ENCODE measurements at places on chromosomes 1 and 21.

DNA sequence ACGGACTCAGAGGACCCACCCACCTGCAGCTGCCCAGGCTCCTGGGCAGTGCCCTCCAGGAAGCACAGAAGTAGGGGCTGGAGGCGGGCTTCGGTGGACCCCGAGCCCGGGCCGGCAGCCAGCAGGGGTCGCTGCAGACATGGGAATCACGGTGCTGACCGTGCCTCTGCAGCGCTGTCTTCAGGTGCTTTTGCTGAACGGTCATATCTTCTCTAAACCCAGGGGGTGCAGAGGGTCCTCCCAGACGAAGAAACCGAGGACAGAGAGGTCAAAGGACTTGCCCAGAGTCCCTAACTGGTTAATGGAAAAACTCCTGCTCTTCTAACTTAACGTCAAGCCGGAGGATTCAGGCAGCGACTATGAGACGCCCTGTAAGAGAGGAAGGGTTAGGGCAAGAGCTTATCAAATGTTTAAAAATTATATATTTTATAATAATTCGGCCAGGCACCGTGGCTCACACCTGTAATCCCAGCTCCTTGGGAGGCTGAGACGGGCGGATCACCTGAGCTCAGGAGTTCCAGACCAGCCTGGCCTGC, 21.5 kb upstream of the LEFTY2 start:
- peak; percentile 32 for DNase-seq

GRCh38 chr1:166066107-166066506, 100.7 kb downstream of the FAM78B start:
- DNase-seq = no peak

DNA sequence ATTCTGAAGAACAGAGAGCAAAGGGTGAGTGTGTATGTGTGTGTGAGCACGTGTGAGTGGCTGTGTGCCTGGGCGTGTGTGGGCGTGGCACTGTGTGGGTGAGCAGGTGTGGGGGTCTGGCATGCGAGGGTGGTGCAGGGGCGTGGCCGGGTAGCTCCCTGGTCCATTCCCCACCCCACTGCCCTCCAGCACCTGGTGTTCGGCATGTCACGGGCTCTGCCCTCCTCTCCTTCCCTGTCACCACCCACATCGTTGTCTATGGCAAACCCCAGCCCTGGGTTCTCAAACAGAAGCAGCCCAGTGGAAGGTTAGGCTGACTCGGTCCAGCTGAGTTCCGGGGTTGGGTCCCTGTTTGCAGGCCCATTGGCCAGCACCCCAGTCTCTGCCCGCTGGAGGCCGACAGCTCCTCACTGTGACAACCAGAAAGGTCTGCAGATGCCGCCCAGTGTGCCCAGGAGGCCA, 39.8 kb downstream of the UBE2G2 start:
- DNase-seq = no peak

- no peak for DNase-seq
These were observed 31.0 kb downstream of the UMODL1 start for GRCh38 chr21:42102076-42102475.

DNA sequence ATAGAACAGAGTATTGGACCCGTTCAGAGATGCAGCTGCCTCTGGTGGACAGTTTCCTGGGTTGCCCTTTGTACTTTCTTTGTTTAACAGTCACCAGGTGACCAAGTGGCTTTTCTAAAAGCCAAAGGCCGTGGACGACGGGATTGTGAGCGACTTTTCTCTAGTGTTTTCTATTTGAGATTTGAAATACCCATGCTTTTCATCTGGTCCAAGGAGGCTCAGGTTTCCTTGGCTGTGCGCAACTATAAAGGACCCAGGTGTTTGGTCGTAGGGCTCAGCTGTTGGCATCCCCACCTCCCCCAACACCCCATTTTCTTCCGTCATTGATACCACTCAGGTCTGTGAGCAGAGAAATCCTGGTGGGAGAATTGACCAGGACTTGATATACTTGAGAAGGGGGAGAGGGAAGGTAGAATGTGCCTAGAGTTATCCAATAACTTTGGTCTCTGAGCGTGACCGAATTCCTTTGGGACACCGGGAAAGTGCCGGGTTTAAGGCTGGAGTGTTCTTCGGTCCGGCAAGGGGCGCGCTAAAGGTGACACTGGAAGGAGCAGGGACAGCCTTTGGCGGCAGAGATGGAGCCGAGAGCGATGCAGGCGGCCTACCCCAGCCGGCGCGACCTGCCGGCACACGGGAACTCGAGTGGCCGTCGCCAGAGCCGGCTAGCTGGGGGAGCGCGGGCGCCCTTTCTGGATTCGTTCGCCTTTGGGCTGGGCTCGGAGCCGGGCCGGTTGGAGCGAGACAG, 83.4 kb upstream of the BMP8A start:
- DNase-seq = no peak

- DNase-seq = no peak
These were observed 141.0 kb upstream of the TNR start for GRCh38 chr1:175884369-175884768.

DNA sequence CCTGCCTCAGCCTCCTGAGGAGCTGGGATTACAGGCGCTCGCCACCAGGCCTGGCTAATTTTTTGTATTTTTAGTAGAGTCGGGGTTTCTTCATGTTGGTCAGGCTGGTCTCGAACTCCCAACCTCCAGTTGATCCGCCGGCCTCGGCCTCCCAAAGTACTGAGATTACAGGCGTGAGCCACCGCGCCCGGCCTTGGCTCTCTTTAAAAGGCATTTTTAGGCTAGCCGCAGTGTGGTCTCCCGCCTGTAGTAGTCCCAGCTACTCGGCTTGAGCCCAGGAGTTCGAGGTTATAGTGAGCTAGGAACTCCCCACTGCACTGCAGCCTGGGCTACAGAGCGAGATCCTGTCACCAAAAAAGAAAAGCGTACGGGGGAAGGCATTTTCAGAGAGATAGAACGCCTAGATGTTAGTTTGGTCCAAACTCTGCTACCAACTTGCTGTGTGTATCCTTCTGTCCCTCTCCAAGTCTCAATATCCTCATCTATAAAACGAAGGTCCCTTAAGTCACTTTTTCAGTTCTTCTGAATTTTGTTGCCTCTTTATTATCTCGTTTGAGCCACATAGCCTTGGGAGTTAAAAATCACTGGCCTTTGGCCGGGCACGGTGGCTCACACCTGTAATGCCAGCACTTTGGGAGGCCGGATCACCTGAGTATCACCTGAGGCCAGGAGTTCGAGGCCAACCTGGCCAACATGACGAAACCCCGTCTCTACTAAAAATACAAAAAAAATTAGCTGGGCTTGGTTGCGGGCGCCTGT, 734 bp downstream of the MED18 start:
- DNase-seq = peak; percentile 42

DNA sequence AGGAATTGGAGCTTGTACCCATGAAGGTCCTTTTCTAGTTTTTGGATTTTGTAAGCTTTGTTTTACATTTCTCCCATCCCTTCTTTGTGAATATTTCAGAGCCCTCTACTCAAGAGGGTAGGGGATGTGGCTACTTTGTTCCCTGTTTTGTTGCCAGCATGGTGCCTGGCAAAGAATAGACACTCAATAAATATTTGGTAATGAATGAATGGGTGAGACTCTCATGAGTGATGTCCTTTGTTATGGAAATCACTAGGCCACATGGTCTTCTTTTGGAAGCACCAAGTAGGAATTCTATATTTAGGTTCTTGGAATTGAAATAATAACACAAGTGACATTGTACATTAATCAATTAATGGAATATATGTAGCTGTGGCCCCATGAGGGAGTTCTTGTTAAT, 26.8 kb upstream of the ATP5PO start:
- DNase-seq = no peak

GRCh38 chr1:103283371-103283770, 175.0 kb upstream of the COL11A1 start:
- DNase-seq = no peak

GRCh38 chr1:155247667-155248553, 7.4 kb downstream of the ENTREP3 start:
- no peak for DNase-seq

- no peak for DNase-seq
These were observed 13.8 kb downstream of the HEYL start for GRCh38 chr1:39625462-39626273.

DNA sequence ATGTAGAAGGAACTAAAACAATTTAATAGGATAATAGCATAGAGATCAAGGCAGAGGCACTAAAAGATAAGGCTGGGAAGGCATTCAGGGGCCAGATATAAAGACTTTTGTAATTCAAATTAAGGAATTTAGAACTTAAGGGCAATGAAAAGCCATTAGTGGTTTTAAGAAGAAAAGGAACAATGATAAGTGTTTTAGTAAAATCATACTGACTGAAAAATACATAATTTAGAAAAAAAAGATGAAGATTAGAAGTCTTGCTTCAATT, 14.1 kb upstream of the RGS2 start:
- no peak for DNase-seq

DNA sequence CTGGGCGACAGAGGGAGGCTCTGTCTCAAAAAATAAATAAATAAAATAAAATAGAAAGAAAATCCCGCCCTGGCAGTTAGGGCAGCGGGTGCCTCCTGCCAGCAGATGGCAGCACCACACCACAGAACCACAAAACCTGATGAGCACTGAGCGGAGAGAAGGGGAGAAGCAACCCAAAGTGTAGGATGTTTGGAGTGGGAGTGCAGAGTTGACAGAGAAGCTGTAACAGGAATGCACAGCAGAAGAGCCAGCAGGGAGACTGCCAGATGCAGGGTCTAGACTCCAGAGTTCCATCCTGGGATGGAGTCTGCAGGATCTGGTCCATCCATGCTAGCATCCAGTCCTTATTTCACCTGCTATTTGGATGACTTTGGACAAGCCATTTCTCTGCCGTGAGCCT, 29.7 kb upstream of the KIRREL1 start:
- DNase-seq = peak; percentile 24

DNA sequence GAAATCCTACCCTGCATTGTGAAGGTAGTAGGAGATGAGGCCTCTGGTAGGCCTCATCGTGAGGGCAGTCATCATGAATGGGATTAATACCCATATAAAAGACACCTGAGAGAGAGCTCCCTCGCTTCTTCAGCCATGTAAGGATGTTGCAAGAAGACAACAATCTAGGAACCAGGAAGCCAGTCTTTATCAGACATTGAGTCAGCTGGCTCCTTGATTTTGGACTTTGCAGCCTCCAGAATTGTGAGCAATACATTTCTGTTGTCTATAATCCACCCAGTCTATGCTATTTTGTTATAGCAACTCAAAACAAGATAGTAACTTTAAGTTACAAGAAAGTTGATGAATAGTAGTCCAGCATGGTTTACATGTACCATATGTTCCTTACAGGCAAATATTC, 208.5 kb downstream of the KCNT2 start:
- DNase-seq = no peak

GRCh38 chr1:22231995-22232690, 89.2 kb upstream of the WNT4 start:
- DNase-seq = no peak

DNA sequence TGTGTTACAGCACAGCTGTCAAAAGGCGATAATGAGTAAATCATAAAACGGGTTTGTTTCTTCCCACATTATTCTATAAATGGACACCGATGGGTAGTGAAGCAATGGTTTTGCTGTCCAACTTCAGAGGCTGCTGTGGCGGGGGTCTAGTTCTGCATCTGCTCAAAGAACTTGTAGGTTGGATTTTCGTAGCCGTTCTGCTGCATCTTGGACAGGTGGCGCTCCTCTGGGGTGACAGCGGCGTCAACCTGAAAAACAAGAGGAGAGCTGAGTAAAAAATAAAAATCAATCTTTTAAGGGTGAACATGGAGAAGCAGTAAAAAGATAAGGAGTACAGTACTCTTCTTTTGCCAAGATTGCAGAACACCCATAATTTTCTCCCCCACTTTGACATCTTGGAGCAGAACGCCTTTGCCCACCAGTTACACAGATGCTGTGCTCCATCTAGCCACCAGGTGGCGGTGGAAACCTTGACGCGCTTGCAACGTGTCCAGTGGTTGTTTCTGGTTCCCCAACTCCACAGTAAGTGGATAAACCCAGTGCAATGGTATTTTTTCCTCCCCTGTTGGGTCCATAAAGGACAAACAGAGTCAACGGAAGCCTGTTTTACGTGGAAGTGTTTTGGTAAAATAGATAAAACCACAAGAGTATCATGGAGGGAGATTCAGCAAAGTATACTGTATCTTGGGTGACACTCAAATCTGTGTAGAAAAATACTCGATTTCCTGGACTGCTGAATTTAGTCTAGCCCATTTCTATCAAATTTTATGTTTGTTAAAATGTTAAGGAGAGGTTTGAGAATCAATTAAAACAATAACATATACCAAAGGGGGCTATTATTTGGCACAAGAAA, 147.0 kb downstream of the GABPA start:
- peak; percentile 88 for DNase-seq

DNA sequence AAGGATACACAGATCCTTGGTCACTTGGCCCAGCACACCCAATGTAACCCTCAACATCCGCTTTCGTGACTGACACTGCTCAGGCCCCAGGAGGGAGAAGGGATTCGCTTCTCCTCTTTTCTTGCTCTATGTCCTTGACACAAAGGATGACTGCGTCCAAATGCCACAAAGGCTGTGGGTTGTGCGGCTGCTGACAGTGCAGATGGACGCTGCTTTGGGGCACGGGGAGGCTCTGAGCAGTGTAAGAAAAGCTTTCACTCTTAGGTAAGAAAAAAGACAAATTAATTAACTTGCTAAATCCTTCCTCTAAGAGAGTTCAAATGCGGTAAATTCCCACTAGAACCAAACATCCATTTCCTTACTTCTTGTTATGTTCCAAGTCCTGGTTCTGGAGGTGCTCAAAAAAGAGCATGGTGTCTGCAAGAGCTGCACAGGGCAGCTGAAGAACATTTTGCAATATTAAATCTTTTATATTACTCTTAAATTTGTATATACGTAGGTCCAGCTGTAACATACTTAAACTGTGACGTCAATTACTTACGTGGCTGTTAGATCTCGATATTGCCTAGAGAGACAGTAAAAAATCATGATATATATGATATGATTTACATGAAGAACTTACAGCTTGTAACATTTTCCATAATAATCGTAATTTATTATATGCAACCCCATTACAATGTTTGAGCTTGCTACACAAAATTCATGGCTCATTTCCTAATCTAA, 19.4 kb upstream of the EPHB2 start:
- no peak for DNase-seq

DNA sequence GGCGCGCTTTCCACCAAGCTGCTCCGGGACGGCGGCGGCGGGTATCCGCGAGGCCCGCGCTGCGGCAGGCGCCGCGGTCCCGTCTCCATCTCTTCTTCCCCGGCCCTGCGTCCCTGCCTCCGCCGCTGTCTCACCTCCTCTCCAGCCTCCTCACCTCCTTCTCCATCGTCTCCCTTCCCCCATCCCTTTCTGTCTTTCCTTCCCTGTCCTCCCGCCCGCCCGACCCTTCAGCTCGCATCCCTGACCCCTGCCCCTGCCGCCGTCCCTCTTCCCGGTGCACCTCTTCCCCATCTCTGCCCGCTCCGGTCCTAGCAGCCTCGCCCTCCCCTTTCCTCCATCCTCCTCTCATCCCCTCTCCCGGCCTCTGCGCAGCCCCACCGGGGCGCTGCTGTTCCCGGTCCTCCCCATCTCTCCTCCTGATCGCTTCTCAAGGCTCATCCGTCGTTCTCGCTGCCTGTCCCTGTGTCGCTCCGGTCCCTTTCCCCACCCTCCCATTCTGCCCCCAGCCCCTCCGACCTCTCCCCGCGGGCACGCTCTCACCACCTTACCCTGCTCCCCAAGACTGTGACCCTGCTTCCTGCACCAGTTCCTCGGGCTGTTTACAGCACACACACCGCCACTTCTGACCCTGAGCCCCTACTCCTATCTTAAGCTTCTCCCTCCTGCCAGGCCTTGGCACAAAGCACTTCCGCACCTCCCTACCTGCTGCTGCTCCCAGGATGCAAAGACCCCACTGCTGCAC, 760 bp upstream of the NPHP4 start:
- DNase-seq = no peak

GRCh38 chr1:242212401-242212800, 213.5 kb upstream of the MAP1LC3C start:
- no peak for DNase-seq

- DNase-seq = peak; percentile 15
These were observed 24.2 kb upstream of the SLFNL1 start for GRCh38 chr1:41045740-41046139.

- DNase-seq = no peak
These were observed 489.4 kb upstream of the ZP4 start for GRCh38 chr1:238380167-238380566.
